ENCODE measurements at places on chromosomes 2 and 18. TPM values are rescaled to one million over a fixed set of nuclear protein-coding genes. Genes with fewer than 3 reads are reported as not detected.
A peak's percentile ranks its signal among the peaks of the same experiment; 100 is the strongest.

- peak; percentile 31 for DNase-seq
These were observed 2.7 kb upstream of the SERTAD2 start for GRCh38 chr2:64656379-64656778.

DNA sequence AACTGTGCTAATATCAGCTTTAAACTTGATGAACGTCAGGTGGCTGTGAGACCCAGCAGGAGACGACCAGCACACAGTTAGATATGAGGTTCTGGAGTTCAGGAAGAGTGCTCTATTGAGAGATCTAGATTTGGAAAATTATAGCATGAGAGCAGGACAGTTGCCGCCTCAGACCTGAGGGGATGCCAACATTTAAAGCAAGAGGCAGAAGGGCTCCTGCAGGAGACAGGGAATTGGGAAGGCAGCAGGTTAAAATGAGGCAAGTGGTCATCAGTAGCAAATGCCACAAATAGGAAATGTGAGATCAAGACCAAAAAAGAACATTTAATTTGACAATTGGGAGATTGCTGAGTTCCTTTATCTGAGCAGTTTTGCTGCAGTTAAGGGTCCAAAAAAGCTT lies 471.9 kb downstream of the TGIF1 start:
- DNase-seq: no peak

DNA sequence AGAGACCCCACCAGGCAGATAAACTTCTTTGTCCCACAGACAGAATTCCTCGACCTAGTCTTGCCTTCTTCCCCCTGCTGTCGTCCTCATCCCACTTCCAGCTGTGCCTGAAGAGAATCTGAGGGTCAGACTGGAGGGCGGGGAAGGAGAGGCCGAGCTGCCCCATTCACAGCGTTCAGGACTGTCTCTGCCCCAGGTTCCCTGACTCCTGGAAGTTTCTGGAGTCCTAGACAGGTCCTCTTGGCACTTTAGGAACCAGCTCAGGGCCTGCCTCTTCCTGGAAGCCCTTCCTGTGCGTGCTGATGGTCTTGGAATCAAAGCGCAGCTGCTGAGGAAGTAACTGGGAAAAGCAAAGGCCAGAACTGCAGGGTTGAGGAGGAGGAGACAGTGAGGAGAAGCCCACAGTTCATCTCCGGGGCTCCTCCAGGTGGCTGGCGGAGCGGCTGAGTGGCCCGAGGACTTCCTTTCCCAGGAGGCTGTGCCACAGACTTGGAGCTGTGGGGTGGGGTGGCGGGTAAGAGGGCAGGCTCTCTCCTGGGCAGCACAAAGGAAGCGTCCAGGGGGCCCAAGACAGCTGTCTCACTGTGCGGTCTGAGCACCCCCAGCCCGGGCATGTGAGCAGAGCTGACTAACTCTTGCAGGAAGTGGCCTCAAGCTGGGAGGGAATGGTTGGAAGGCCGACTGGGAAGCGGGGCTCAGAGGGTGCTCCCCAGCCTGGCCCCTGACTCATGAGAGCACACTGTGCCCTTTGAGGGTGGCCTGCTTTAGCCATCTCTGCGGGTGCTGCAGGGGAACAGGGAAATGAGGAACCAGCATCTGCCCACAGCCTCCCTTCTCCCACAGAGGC lies 39.5 kb downstream of the SDC1 start:
- DNase-seq: peak; percentile 48

DNA sequence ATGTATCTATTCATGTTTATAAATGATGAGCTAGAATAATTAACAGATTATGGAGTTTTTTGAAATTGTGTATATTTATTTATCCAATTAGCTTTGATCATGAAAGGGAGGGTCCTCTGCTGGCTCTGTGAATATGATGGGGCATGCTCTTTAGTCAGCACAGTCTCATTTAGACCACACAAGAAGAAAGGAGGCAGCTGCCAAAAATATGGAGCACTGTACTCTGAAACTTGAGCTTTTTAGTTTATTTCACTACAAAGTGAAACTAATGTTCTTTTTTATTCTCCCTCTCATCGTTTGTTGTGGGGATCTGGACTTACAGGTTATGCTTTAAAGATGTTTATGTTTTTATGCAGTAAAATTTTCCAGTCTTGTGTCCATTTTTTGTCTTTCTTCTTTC lies 266.9 kb upstream of the GULP1 start:
- DNase-seq: peak; percentile 73

DNA sequence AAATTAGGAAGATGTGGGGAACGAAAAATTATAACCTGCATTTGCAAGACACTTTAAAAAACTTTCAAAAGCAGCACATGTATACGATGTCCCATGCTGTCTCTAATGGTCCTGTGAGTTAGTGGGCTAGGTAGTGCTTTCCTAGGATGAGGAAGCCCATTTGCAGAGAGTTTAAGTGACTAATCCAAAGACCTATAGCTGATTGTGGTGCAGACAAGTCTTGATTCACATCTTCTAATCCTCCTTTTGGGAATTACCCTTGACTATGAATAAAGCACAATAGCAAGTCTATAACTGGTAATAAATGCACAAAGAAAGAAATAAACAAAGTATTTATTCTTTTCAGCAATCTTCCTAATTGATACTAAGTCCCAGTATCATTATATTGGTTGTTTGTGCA lies 234.6 kb upstream of the FANCL start:
- DNase-seq: no peak

GRCh38 chr2:57575700-57576268 lies 470.8 kb upstream of the VRK2 start:
- no peak for DNase-seq

GRCh38 chr2:195505701-195506100 lies 151.3 kb upstream of the SLC39A10 start:
- no peak for DNase-seq

Gene CYS1
- total RNA-seq: 5.1 TPM

GRCh38 chr18:62566199-62566598 lies 43.4 kb downstream of the ZCCHC2 start:
- peak; percentile 29 for DNase-seq

Gene GALNT14
- 0.83 TPM for total RNA-seq

- no peak for DNase-seq
These were observed 1399.0 kb upstream of the ZEB2 start for GRCh38 chr2:145918951-145919350.

- DNase-seq: no peak
These were observed 108.9 kb downstream of the CD226 start for GRCh38 chr18:69838620-69839411.

Gene LYPD6B
- not detected for total RNA-seq

GRCh38 chr18:57819671-57820460 lies 16.8 kb upstream of the ATP8B1 start:
- DNase-seq: peak; percentile 91

GRCh38 chr18:79497638-79498081 lies 101.9 kb downstream of the NFATC1 start:
- no peak for DNase-seq

Gene ANKRD36
- total RNA-seq: 25.2 TPM

- peak; percentile 28 for DNase-seq
These were observed 53.9 kb downstream of the PHLPP1 start for GRCh38 chr18:62769216-62769615.

- no peak for DNase-seq
These were observed 95.6 kb upstream of the NOSTRIN start for GRCh38 chr2:168706806-168707205.

- no peak for DNase-seq
These were observed 492.0 kb upstream of the SALL3 start for GRCh38 chr18:78487649-78488048.

DNA sequence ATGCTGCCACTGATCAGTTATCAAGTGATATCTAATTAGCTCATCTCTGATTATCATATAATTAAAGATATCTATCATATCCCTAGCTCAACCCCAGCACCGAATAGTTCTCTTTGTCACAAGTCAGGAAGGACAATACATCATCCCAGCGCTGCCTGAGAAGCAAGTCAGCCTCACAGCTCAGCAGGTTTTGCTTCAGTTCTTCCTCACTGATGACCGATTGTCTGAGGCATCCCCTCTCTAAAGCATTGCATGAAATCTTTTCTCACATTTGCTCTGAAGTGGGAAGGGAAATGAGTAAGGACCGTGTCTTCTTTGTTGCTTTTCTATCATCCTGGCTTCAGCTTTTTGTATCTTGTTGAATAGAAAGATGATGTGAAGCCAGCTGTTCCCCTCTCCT lies 247.9 kb downstream of the CMPK2 start:
- DNase-seq: no peak

DNA sequence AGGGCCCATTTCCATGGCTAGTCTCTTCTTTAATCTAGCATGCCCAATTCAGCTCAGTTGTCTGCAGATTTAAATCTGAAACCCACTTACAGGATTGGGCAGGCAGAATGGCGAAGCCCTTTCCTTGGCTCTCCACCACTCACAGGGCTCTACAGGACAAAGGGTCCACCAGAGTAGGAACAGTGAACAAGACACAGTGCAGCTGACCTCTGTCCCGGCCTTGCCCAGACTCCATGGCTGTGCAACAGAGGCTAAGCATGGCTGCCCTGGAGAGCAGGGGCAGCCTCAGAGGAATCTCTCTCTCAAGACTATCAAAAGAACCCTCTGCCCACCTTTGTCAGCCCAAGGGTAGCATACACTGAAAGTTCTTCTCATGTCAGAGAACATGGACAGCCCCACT lies 9.7 kb upstream of the ATP6V1B1 start:
- no peak for DNase-seq

DNA sequence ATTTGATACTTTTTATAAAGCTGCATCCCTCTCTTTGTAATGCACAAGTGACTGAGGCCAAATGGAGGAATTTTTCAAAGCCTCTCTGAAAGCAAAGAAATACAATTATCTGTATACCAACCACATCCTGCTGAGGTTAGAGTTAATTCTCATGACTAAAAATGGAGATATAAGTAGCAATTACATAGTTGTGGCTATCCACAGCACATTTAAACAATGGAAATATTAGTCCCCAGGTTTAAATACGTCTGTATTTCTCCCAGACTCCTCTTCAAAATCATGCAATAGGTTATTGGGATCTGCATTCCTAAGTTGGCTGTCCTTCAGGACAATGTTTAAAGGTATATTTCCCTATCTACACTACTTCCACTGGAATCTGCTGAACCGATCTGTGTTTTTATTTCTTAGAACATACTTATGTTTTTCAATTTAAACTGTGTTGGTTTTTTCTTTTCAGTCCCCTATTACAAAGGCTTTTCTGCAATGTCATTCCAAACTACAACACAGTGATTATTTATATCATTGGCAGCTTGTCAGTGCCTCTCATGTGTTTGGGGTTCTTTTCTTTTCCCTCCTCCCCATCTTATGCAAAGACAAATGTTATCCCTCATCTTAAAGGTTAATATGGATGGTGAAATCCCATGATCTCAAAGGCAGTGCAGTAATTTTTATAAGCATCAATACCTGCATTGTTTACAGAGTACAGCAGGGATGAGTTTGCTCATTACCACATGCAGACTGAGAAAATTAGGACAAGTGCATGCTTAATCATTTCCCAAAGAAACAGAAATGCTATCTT lies 134.8 kb upstream of the FSHR start:
- peak; percentile 34 for DNase-seq

DNA sequence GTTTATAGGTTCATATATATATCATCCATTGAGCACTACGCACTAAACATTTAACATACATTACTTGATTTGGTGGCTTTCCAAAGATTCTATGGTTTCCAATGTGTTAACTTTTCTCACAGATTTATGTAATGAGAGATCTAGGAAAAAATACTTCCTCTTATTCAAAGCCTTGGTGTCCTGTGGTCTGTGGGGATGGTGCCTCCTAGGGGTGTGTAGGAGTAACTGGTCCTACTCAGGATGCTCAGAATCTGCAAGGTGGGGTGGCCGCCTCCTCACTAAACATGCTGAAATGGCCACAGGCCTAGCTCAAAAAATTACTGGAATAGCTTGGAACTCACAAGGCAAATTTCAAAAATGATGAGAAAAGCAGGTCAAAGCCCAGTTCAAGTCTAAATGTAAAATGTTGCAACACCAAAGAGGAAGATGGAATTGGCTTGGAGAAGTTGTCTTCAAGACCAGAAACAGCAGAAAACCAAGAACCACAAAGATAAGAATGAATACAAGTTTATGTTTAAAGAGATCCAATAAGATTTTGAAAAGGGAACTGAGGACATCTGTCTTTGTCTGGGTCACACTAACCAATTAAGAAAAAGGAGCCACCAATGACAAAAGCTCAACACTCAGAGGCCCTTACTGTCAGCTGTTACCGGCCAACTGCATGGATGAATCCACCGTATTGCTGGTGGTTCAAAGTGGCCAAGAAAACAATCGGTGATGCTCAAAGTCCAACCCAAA lies 11.5 kb downstream of the GPR55 start:
- DNase-seq: no peak

DNA sequence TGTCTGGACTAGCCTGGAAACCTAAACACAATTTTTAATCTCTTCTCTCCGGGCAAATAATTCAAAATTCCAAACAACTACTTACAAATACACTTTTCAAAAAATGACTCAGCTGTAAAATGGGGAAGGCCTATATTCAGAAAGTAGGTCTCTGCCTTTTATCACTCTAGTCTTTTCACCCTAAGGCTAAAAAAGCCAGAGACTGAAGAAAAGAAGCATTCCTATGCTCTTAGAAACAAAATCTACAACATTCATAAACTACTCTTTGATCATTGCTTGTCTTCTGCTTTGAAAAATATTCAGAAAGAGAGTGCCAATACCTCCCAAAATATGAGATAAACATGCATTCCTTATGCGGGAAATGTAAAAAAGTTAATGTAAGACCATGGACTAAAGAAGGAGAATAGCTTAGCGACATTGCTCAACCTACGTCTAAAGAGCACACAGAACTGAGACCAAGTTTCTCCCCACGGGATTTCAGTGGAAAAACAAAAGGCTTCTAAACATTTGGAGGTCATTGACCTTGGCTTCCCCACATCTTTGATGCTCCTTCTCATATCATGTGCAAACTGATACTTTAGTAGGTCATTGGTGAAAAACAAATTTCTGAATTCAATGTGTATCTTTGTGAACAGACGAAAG lies 74.4 kb upstream of the EPB41L3 start:
- DNase-seq: no peak

Gene BOLL
- not detected for total RNA-seq

Gene EFHD1
- not detected for total RNA-seq

- peak; percentile 38 for DNase-seq
These were observed 118.9 kb upstream of the TANK start for GRCh38 chr2:161041356-161041755.

GRCh38 chr2:8539743-8540551 lies 141.9 kb upstream of the ID2 start:
- no peak for DNase-seq

- no peak for DNase-seq
These were observed 534.7 kb upstream of the KLHL29 start for GRCh38 chr2:22850310-22850709.

Gene KHK
- total RNA-seq: 1.3 TPM

- no peak for DNase-seq
These were observed 285.5 kb upstream of the NETO1 start for GRCh38 chr18:73153271-73153670.

DNA sequence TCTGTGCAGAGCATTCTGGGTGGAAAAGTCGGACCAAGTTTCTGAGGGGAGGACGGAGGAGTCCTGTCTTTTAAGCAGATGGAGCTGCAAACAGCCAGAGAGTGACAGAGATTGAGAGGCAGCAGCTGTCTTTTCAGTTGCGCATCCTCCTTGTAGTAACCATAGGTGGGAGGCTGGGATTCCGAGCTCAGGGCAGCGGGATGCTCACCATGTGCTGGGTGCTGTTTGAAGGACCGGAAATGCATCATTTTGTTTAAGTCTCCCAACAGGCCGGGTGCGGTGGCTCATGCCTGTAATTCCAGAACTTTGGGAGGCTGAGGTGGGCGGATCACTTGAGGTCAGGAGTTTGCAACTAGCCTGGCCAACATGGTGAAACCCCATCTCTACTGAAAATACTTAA lies 93.4 kb downstream of the AGAP1 start:
- no peak for DNase-seq

GRCh38 chr2:61465045-61465444 lies 5.8 kb downstream of the USP34 start:
- no peak for DNase-seq
